ENCODE measurements at places on chromosomes 6 and 20.

DNA sequence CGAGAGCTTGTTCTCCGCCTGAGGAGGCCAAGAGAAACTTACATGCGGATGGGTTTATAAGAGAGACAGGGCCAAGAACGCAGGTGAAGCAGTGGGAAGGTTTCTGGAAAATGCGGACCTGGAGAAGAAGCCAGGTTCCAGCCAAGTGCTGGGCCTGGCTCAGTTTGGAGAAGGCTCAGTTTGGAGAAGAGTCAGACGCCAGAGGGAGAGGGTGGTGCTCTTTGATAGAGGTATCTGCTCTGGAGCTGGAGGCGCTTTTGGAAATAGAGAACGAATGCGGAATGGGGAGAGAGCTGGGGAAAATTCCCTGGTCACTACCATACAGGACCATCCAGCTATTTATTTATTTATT, 753 bp downstream of the RSPH9 start:
- no peak for DNase-seq

- no peak for DNase-seq
These were observed 84.0 kb upstream of the ZNF217 start for GRCh38 chr20:53677447-53678314.

- no peak for DNase-seq
These were observed 28.5 kb upstream of the DST start for GRCh38 chr6:56671160-56671559.

DNA sequence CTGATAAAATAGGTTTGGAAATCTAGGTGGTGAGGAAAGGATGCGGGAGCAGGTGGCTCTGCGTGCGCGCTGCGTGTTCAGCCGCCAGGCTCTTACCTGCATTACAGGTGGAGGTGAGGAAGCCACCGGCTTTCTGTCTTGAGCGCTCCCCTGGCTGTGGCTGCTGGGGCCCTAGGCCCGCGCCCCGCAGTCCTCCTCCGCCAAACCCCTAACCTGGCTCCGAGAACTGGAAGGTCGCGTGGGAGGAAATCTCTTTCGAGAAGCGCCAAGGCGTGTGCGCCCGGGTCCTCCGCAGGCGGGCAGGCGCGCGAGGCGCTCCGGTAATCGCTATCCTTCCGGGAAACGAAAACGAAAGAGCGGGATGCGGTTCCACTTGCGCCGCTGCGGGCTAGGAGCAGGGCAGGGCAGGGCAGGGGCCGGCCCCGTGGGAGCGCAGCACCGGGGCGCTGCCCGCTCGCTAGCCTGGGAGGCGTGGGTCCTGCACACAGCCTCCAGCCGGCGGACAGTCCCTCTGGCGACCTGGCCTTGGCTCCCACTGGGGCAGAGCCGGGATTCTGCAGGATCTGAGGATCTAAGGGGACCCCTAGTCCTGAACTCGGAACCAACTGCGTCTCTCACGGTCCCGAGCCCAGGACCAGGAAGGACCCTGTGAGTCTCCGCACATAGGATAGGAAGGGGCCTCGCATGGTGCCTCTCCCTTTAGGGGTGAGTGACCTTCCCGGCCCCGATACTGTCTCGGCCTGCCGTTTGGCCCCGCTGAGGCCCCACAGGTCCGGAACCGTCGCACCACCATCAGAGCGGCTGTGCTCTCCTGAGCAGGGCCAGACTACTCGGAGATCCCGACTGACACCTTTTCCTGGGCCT, at the start of gene ETV7:
Gene ETV7, minus strand, starts transcription at position 230 of the 864 bp plus-strand sequence. Its CDS starts 128 bp downstream, at position 102.
- no peak for DNase-seq

DNA sequence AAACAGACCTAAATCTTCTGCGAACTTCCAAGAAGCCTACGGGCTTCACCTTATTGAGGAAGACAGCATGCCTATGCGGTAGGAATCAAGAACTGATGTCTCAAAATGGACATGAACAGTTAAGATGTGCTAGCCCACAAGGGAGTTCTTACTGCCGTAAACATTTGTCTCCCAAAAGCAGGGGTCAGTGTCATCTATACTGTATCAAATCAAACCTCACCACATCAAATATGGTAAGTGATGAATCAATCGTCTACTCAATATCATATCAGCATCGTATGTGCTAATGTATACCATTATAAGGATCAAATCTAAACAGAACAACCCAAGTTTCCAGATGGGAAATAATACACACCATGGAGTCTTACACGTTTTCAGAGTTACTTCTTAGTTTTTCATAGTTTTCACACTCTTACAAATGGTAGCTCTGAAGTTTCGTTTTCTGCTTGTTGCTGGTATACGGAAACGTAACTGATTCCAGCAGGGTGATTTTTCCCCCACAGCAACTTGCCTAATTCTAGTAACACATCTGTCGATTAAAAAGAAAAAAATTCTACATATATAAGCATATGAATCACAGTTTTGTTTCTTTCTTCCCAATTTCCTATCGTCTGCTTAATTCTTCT, 12.6 kb downstream of the RRBP1 start:
- DNase-seq: no peak
